ENCODE measurements at places on chromosomes 16 and 17.
A peak's percentile ranks its signal among the peaks of the same experiment; 100 is the strongest.

DNA sequence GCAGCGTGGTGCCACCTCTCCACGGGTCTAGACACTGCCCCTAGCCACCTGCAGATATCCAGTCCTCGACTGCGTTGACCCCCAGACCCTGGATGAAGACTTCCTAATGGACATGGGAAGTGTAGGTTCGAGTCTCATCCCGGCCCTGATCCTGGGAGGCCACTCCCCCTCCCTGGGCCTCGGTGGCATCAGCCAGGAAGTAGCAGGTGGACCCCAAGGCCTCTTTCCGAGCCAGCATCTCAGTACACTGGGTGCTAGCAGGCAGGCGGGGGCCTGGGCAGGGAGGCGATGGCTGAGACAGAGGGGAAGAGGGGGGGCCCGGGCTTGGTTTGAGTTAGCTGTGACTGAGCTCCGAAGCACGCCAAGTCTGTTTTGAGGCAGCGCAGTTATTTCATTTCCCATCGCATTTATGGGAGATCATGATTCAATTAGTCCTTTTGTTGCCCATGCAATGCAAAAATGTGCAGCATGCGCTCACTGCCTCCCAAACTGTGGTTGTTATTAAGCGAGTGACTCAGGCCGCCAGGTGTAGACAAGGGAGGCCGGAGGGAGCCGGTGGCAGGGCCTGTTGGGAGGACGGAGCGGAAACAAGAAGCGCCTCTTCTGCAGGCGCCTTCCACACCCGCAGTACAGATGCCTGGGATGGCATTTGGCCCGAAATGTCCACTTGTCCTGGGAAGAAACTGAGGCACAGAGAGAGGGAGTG is 25.3 kb upstream of the ZNF469 start:
- no peak for DNase-seq

GRCh38 chr17:76685846-76686245 is 24.9 kb downstream of the MXRA7 start:
- DNase-seq = no peak

DNA sequence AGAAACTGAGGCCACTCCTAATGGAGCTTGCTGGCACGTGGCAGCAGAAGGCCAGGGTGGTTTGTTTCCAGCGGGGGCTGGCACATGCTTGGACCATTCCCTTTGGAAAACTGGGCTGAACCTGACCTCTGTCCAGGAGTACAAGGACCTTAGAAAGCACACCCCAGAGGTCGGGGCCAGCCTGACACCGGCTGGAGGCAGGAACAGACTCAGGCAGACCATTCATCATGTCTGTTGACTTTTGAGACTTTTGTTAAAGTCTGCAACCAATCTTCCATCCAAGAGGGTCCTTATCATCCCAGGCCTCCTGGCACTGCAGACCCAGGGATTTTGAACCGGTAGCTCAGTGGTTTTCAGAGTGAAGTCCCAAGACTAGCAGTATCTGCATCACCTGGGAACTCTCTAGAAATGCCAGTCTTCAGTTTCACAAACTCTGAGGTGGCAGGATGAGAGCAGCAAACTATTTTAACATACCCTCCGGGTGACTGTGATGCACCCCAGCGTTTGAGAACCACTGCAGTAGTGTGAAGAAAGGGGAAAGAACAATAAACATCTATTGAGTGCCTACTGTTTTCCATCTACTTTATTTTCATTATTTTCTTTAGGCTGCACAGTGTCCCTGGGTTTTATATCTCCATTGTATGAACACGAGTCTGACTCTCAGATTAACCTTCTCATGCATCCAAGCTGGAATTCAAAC is 145.3 kb upstream of the PLCG2 start:
- no peak for DNase-seq

GRCh38 chr16:12390644-12391043 is 413.0 kb downstream of the CPPED1 start:
- no peak for DNase-seq

GRCh38 chr17:58322581-58323185 is 5.9 kb downstream of the TSPOAP1 start:
- no peak for DNase-seq

GRCh38 chr17:50055055-50055425 is 870 bp upstream of the ITGA3 start:
- DNase-seq = peak; percentile 34

DNA sequence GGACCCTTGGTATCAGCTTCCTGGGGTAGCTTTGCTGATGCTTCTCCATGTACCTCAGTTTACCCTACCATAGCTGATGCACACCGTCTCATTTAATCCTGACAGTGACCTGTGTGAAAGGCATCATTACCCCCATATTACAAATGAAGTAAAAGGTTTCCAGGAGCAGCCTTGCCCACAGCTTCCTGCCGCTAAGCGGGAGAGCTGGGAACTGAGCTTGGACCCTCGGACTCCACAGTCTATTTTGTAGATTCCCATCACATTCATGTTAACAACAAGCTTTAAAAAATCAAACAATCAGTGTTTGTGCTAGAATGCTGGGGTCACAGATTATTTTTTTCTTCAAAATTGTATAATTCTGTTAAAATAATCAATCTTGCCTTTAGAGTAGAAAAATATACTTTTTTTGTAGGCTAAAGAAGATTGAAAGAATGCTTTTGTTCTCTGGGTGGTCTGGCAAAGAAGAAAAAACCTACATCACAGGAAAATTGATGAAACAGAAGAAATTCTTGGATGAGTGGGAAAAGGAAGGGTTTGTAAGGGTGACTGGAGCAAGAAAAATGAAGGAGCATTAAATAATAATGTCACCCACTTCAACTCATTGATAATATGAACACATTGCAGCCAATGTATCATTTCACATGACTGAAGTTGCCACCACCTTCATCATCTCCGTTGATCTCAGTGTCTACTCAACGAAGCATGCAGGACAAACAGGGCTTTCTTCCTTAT is 9.5 kb upstream of the USP10 start:
- no peak for DNase-seq

DNA sequence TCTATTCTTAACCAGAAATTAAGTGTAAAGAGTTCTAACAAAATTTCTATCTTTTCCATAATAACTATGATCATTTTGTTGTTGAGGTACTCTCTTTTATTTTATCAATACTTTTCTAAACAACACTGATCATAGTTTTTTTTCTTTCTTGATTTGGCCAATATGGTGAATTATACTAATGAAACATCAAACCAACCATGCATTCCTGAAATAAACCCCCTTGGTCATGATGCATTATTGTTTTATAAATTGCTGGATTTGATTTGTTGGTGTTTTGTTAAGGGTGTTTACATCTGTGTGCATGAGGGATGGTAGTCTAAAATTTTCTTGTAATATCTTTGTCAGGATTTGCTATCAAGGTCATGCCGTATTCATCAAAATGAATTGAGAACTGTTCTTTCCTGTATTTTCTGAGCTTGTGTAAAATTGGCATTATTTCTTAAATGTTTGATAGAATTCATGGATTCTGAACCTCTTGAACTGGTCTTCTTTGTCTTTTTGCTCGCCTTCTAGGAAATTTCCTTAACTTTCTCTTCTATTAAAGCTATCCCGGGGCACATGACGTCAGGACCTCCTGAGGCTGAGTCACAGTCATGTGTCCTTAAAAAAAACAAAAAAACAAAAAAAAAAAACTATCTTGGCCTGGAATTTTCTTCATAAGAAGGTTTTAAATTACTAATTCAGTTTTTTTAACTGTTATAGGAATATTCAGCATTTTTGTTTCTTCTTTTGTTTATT is 3.9 kb upstream of the TRIM25 start:
- no peak for DNase-seq

DNA sequence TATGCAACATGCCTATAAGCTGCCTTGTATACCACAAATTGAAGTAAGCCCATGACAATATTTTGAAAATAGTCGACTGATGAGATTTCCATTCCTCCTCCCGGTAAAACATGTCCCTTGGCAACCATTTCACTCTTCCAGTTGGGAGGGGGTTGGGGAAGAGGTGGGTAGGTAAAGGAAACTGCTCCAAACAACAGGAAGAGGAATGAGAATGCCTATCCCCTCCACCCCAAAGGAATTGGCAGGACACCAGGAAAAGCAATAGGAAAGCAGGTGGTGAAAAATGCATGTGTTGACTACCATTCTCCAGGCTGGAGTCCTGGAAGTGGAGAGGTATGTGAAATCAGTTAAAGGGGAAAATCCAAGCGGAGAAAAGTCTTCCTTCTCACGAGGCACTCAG is 455.9 kb upstream of the PSMD7 start:
- DNase-seq = no peak

DNA sequence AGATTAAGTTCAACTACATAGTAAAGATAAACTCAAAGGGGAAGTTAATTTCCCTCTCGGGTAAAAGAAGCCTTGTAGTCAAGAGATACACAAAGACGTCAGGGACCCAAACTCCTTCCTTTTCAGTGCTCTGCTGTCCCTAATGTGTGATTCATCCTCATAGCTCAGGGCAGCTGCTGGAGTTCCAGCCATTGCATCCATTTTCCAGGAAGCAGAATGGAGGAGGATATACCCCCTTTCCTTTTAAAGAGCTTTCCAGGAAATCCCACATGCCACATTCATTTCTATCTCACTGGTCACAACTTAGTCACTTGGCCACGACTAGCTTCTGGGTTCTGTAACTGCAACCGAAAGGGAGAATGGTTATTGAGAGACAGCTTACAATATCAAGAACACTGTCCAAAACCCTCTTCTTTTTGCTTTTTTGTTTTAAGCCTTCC is 95.3 kb downstream of the SOCS1 start:
- no peak for DNase-seq

DNA sequence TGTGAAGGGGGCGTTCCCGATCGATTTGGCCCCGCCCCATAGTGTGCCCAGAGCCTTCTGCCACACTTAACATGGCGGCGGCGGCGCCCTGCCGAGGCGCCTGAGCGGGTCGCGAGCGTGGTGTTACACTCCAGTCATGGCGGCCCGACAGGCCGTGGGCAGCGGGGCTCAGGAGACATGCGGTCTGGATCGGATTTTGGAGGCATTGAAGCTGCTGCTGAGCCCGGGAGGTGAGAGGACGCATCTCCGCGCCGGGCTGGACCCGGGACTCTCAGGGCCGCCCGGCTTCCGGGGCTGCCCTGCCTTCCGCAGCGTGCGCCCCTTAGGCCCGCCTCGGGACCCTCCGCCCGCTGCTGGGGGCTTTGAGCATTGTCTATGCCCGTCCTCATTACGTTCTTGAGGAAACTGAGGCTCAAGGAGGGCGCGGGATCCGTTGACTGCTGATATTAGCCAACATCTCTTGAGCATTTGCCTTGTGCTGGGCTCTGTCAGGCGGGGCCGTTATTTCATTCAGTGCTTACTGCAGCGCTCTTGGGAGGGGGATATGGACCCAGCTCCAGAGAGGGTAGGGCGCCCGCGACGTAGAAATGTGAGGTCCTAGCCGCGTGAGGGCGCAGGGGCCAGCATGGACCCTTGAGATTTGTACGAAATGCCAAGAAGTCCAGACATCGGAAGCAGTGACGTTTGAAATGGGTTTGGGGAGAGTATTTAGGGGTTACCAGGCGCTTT is at the start of gene TANGO6:
TSS of gene TANGO6 (plus strand) at position 50 of the 729 bp plus-strand sequence. CDS start at position 137, 87 bp downstream.
- peak; percentile 94 for DNase-seq

- peak; percentile 59 for DNase-seq
Measured at GRCh38 chr17:5592382-5592781, 8.1 kb upstream of the NLRP1 start.

GRCh38 chr17:6724009-6724408 is 10.8 kb upstream of the SLC13A5 start:
- no peak for DNase-seq

- DNase-seq = no peak
Measured at GRCh38 chr17:33804401-33804800, 450.7 kb upstream of the CCL2 start.
